NCI-H1417 (cell line): ENCODE measurements at places on chromosomes 1 and 21.

- DNase-seq: no peak
Measured at GRCh38 chr1:193799948-193800690, 613.7 kb upstream of the B3GALT2 start.

DNA sequence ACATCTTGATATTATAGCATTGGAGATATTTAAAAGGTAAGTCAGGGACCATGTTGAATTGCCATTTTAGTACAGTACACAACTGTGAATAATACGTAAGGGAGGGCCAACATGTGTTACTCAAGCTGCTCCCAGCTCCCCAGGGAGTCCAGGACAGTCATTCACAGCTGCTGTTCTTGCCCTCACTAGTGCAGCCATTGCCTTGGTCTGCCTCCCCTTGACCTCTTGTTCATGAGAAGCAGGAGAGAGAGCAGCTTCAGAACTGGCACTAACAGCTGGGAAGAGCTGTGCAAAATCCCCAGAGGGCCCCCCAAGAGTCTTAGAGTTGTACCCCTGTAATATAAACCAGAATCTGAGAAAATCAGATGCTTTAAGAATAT lies 16.4 kb downstream of the TCEANC2 start:
- peak; percentile 69 for DNase-seq

- no peak for DNase-seq
Measured at GRCh38 chr1:212920246-212920645, 30.1 kb upstream of the VASH2 start.

GRCh38 chr1:6445062-6445763 lies 20.6 kb downstream of the ESPN start:
- peak; percentile 31 for DNase-seq

DNA sequence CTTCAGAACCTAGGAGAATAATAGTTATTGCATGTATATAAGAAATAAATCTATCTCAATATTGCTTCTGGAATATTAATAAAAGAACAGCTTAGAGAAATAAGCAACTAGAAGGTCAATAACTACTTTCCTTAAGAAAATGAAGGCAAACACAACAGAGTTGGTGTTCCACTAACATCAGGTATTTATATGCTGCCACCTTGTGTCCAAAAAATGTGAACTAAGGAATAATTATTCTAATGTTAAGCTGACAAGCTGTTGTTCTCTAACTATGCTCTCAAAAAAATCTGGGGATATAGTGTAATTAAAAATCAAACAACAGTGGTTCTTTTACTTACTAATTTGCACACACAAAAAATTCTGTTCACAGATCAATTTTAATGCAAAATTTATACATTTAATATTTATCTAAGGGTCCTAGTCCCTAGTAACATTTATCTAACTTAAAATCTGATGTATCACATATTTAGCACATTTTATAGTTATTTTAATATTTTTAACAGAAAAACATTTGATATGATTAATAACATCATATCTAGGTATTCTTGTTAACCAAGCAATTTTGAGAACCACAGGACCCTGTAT lies 39.6 kb downstream of the UCHL5 start:
- peak; percentile 2 for DNase-seq

DNA sequence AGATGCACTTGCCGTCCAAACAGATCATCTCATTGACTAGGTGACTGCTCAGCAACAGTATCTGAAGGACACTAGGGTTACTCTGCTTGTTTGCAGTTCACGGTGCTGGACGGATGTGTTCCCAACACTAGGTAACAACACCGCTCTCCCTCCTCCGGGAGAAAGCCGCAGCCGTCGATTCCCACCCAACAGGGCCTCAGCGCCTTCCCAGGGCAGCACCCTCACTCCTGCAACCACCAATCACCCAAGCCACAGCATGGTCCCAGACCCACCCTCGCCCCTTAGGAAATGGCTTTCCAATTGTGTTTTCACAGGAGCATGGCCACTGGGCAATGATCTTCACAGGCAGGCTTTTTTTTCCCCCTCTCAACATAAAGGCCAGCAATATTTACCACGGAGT lies 779 bp downstream of the TLR5 start:
- no peak for DNase-seq

- no peak for DNase-seq
Measured at GRCh38 chr21:25903607-25904006, 168.8 kb downstream of the GABPA start.

DNA sequence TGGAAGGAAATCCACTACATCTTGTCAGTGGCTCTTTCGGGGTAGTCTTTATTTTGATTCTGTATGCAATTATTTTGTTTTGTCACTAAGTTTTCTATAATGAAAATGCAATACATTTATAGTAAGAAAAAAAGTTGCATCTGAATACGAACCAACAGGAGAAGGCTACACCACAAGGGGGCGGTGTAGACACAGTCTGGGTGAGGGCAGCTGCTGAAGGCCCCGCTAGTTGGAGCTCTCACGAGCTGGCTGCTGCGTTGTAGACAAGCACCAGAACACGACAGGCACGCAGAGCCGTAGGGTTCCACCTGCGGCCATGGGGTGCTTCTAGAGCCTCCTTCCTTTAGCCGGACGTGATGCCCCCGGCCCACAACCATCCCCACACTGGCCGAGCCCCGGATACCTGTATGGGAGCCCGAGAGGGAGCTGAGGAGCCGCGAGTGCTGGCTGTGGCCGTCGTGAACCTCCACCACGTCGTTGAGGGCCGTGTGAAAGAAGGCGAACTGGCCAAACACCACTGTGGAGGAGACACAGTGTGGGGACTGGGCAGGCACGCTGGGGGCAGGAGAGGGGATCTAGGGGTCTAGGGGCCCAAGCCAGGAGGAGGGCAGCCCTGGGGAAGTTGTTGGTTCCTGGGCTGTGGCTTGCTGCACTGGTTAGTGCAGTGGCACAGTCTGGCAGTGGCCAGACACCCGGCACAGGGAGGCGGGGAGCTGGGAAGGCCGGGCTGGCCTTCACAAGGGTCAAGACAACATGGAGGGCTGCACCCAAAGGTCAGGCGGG lies 160.8 kb downstream of the ZSCAN20 start:
- DNase-seq: peak; percentile 85
